Activated naive CD8-positive, alpha-beta T cell treated with anti-CD3 and anti-CD28 coated beads, Interleukin-2, amount 10 ng/mL, durations not matched to agents 7 days and 5 days (primary cell): ENCODE measurements at places on chromosomes 4 and X.

GRCh38 chrX:136067966-136068365, 79.4 kb upstream of the FHL1 start:
- DNase-seq: no peak

DNA sequence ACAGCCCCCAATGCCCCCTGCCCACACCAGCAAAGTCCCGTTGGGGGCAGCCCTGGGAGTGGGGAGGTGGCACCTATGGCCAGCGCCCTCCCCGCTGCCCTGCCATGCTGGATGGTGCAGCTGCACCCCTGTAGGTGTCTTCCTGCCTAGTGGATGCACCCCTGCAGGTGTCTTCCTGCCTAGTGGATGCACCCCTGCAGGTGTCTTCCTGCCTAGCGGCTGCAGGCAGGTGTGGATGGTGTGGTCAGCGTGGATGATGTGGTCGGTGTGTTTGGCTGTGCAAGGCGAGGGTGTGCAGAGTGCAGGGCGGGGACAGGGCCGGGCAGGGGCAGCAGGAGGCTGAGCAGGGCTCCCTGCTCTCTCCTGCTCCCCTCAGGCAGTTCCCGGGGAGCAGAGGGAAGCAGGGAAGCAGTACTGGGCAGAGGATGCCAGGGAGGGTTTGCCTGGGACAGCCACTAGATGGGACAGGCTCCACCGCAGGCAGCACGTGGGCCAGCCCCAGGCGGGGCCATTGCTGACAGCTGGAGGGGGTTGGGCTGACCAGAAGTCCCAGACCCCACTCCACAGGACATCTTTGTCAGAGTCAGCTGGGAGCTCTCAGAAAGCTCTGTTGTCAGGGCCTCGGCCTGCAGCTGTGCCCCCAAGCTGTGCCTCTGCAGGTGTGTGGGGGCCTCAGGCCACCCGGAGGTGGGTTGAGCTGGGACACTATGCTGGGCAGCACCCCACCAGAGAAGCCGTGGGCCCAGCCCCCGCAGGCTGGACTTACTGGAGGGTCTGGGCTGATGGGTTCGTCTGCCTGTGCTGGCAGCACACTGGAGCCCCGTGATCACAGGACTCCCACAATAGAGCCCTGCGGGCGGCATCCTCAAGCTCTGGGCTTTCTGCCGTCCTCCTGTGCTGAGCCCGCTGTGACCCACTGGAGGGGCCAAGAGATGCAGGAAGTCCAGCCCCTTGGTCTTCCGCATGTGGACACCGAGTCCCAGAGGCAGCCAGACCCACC, 23.7 kb downstream of the DOK7 start:
- DNase-seq: no peak

- no peak for DNase-seq
Measured at GRCh38 chrX:115582616-115583495, 21.9 kb downstream of the PLS3 start.

DNA sequence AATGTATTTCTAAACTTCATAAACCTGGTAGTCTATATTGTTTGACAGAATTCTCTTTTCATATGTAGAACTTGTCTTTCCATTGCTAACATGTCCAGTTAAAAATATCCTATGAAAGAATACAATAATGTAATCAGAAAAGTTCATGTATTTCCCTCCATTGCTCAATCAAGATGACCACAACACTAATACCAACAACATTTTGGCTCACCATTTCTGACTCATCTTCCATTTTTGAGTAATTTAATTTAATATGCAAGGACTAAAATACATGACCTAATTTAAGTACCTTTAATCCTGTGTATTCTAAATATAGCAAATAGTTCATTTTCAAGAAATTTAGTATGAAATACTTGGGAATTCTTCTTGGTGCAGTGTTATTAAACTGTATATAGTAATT, 239.5 kb upstream of the GPC4 start:
- no peak for DNase-seq

DNA sequence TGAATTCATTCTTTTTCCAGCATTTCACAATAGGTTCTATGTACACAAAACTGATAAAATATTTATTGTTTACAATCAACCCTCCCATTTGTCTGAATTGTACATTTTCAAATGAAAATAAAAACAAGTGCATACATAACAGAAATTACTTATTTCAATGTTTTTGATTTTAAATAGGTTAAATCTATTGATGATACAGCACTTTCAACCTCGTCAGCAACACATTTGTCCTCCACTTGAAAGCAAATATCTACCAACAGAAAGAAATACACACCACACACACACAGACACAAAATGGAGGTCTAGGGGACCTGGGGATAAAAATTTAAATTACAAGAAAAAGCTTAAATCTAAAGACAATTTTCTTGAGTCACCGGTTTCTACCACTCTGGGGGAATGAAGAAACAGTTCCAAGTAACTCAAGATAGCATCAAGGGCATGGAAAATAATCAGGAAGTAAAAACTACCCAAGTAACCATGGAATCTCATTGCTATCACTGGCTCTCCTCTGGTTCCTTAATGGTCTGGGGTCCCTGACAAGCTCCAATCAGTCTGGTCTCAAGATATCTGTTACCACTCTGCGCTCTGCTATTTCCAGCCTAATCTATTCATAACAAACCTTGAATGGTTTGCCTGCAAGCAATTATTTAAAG, 27.6 kb downstream of the ANKRD17 start:
- DNase-seq: no peak
